ENCODE measurements at places on chromosomes 5 and 9. TPM values are rescaled to one million over a fixed set of nuclear protein-coding genes. Genes with fewer than 3 reads are reported as not detected.

Gene SOHLH1
- 0.05 TPM for polyA plus RNA-seq

- no peak overlapping the region for H3K4me3 ChIP-seq
- no peaks in the 10 kb centered on the region for H3K27me3 ChIP-seq
- no peak for DNase-seq
- no peaks in the 10 kb centered on the region for H3K4me1 ChIP-seq
- H3K36me3 ChIP-seq, result no peaks in the 10 kb centered on the region
Observed at GRCh38 chr9:7976167-7976755, 176.7 kb upstream of the DMAC1 start.

Gene MAMDC2
- 6.4 TPM for polyA plus RNA-seq

DNA sequence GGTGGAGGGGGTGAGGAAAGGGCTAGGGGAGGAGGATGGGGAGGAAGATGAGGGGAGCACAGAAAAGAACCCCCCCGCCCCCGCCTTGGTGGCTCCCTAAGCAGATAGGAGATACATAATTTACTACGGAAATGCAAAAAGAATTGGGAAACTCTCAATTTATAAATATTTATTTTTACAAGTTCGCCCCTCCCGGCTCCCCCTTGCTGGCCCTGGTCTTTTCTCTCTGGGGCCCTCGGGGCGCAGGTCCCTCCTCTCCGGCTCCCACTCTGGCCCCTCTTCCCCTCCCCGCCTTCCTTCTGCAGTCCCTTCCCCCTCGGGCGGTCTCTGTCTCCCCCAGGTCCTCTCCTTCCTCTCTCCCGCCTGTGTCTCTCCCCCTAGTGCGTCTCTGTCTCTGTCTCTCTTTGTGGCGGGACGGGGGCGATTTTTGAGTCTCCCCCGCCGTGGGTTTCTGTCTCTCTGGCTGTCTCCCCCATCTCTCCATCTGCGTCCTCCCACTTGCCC lies 173.6 kb upstream of the IER5L start:
- no peaks in the 10 kb centered on the region for H3K27me3 ChIP-seq
- H3K4me1 ChIP-seq, result peaks cover 12% of the 10 kb centered on the region
- peak overlapping the region; percentile 82 for H3K4me3 ChIP-seq
- peak overlapping the region; percentile 21 for H3K27ac ChIP-seq

GRCh38 chr5:179418972-179419371 lies 73.7 kb upstream of the ADAMTS2 start:
- H3K36me3 ChIP-seq, result no peaks in the 10 kb centered on the region
- no peaks in the 10 kb centered on the region for H3K4me1 ChIP-seq
- no peaks in the 10 kb centered on the region for H3K27me3 ChIP-seq
- DNase-seq, result no peak
- no peak overlapping the region for H3K27ac ChIP-seq

GRCh38 chr5:158999339-158999738 lies 100.4 kb downstream of the EBF1 start:
- H3K36me3 ChIP-seq, result no peaks in the 10 kb centered on the region
- no peak overlapping the region for H3K27ac ChIP-seq
- H3K4me1 ChIP-seq, result no peaks in the 10 kb centered on the region
- no peaks in the 10 kb centered on the region for H3K27me3 ChIP-seq
- no peak overlapping the region for H3K4me3 ChIP-seq
- no peak for DNase-seq

DNA sequence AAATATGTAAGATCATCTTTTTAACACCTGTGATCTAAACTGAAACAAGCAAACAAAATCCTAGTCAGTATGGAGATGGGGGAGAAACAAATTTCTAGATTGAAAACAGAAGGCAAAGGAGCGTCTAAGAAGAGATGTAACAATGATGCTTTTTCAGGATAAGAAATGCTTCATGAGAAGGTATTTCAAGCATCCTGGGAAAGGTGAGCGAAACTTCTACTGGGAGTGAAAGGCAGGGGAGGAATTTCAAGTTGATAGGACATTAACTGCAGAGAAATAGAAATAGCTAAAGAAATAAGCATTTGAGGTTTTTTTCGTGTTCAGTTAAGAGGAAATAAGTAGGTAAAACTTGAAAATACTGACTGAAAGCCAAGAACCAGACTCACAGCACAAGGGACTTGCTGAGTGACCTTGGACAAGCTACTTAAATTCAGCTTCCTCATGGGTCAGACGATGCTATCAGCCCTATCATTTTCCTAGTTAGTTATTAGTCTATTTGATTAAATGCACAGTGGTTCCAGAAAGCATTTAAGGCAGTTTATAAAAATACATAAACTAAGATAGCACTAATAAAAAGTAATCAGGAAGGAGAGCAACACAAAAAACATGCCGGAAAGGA lies 406.3 kb downstream of the PDE4D start:
- H3K27ac ChIP-seq, result no peak overlapping the region
- no peak for DNase-seq
- H3K36me3 ChIP-seq, result no peaks in the 10 kb centered on the region
- no peaks in the 10 kb centered on the region for H3K27me3 ChIP-seq

DNA sequence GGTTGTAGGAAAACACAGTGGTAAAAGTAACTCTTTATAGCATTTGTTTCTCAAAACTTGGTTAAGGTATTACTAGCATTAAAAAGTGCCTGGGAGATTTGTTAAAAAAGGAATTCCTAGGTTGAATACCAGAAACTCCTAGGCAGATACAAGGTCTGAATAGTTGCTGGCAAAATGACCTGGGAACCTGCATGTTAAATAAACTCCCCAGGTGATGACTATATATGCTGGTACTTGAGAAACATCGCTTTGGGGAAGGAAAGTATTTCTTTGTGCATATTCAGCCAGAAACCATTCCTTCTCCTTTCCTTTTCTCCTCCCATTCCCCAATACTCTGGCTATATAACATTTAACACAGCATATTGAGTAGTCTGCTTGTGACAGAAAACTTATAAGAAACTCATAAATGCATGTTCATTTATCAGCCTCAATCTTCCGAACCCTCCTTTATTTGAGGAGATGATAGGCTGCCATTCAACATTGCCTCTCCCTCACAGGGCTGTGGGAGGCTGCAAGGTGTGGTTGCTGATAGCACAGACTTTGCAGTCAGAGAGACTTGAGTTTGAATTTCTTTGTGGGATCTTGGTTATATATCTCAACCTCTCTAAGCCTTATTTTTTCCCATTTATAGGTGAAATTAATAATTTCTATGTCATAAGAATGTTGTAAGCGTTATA lies 28.7 kb downstream of the PCSK1 start:
- H3K27ac ChIP-seq, result no peak overlapping the region
- no peak for DNase-seq
- no peak overlapping the region for H3K4me3 ChIP-seq
- no peaks in the 10 kb centered on the region for H3K36me3 ChIP-seq
- no peaks in the 10 kb centered on the region for H3K27me3 ChIP-seq

GRCh38 chr9:77811832-77812231 lies 163.7 kb upstream of the GNA14 start:
- no peak for DNase-seq
- peaks cover 3% of the 10 kb centered on the region for H3K4me1 ChIP-seq
- no peaks in the 10 kb centered on the region for H3K36me3 ChIP-seq
- no peaks in the 10 kb centered on the region for H3K27me3 ChIP-seq
- no peak overlapping the region for H3K4me3 ChIP-seq
